ENCODE measurements at places on chromosomes 3 and 15. TPM values are rescaled to one million over a fixed set of nuclear protein-coding genes. Genes with fewer than 3 reads are reported as not detected.

GRCh38 chr3:111801693-111802092 is 57.4 kb upstream of the PHLDB2 start:
- H3K27me3 ChIP-seq: no peaks in the 10 kb centered on the region
- no peaks in the 10 kb centered on the region for H3K36me3 ChIP-seq
- H3K4me3 ChIP-seq: no peak overlapping the region
- peak overlapping the region; percentile 35 for H3K27ac ChIP-seq

Gene HACL1
- 11.2 TPM for total RNA-seq

DNA sequence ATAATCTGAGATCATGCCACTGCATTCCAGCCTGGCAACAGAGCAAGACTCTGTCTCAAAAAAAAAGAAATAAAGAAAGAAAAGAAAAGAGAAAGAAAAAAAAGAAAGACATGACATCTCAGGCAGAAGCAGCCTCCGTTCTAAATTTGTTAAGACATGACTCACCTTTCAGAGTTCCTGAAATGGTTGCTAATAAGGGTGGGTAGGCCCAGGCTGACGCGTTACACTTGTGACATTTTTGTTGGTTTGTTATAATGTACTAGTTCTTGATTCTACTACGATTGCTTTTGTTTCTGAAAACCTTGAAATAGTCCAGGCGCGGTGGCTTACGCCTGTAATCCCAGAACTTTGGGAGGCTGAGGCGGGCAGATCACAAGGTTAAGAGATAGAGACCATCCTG is 21.0 kb downstream of the SLC25A20 start:
- H3K4me3 ChIP-seq: no peak overlapping the region
- no peaks in the 10 kb centered on the region for H3K4me1 ChIP-seq
- peaks cover 35% of the 10 kb centered on the region for H3K36me3 ChIP-seq
- no peaks in the 10 kb centered on the region for H3K27me3 ChIP-seq
- DNase-seq: no peak

DNA sequence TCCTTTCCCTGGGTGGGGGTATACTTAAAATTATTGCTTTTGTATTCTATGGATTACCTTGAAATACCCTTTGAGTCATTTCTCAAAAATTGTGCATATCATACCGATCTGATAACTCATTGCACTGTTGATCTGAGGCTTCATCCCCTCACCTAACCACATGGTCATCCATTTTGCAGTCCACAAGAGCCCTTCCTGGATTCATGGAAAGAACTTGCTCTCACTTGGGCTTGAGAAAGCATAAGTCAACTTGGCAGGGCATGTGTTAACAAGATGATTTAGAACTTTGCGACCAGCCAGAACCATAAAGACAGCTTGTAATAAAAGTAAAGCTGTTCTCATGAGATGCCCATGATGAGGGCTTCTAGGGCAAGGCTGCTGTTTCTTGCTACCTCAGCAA is 22.2 kb downstream of the MME start:
- no peak overlapping the region for H3K27ac ChIP-seq
- H3K4me3 ChIP-seq: no peak overlapping the region
- H3K27me3 ChIP-seq: no peaks in the 10 kb centered on the region
- DNase-seq: no peak
- H3K36me3 ChIP-seq: no peaks in the 10 kb centered on the region
- no peaks in the 10 kb centered on the region for H3K4me1 ChIP-seq

DNA sequence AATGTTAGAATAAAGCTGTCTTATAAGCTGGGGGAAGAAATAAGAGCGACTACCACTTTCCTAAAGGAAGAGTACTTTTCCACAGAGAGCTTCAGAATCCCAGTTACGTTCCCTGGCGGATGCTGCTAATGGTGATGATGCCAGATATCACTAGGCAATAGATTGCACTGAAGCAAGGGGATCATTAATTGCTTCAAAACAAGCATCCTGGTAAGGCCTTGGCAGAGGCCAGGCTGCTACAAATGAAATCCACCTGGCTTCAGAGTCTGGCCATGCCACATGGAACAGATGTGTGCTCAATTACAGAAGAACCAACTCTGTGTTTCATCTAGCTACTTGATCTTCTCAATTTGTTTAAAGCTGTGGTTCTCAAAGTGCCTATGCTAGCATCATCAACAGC is 129.2 kb upstream of the IL12A start:
- peak overlapping the region; percentile 88 for H3K27ac ChIP-seq
- no peaks in the 10 kb centered on the region for H3K36me3 ChIP-seq
- no peak for DNase-seq
- H3K27me3 ChIP-seq: no peaks in the 10 kb centered on the region
- peaks cover 96% of the 10 kb centered on the region for H3K4me1 ChIP-seq

Gene TM6SF1
- 3.2 TPM for total RNA-seq

Gene FAM107A
- 24.6 TPM for total RNA-seq

DNA sequence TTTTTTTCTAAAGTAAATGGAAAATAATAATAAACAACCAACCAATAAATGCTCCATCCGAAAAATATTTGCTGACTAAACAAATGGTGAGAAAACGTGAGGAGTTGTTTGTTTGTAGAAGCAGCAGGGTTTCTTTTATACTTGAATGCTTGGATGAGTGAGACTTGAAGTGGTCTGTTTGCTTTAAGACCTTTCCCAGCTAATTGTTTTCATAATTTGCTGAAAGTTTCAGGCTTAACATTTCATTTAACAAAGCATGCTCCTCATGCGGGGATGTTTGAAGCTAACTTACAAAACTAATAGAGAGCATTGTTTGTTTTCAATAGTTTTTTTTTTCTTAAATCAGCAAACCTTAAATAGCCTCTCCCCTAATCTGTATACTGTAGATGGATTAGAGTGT is 484.6 kb downstream of the ROBO2 start:
- H3K27me3 ChIP-seq: no peaks in the 10 kb centered on the region
- no peak overlapping the region for H3K27ac ChIP-seq

Gene ANKUB1
- not detected for total RNA-seq

GRCh38 chr3:62100282-62100989 is 272.9 kb downstream of the FEZF2 start:
- no peak overlapping the region for H3K4me3 ChIP-seq
- no peaks in the 10 kb centered on the region for H3K27me3 ChIP-seq
- DNase-seq: no peak
- H3K36me3 ChIP-seq: no peaks in the 10 kb centered on the region
- peak overlapping the region; percentile 0 for H3K27ac ChIP-seq
- H3K4me1 ChIP-seq: peaks cover 49% of the 10 kb centered on the region

Gene ILDR1
- not detected for total RNA-seq

- no peak overlapping the region for H3K4me3 ChIP-seq
- H3K4me1 ChIP-seq: peaks cover 13% of the 10 kb centered on the region
- no peak for DNase-seq
- no peak overlapping the region for H3K27ac ChIP-seq
- peaks cover 28% of the 10 kb centered on the region for H3K36me3 ChIP-seq
These were observed 78.1 kb downstream of the LRRFIP2 start for GRCh38 chr3:37096288-37096687.

- H3K36me3 ChIP-seq: no peaks in the 10 kb centered on the region
- no peak overlapping the region for H3K4me3 ChIP-seq
- no peaks in the 10 kb centered on the region for H3K27me3 ChIP-seq
- no peak overlapping the region for H3K27ac ChIP-seq
- H3K4me1 ChIP-seq: no peaks in the 10 kb centered on the region
- no peak for DNase-seq
These were observed 244.6 kb upstream of the WNT5A start for GRCh38 chr3:55731741-55732140.

GRCh38 chr15:49238342-49238741 is 68.3 kb downstream of the GALK2 start:
- peaks cover 20% of the 10 kb centered on the region for H3K4me1 ChIP-seq
- H3K4me3 ChIP-seq: no peak overlapping the region
- no peaks in the 10 kb centered on the region for H3K27me3 ChIP-seq
- no peak for DNase-seq
- peaks cover 4% of the 10 kb centered on the region for H3K36me3 ChIP-seq

- no peak overlapping the region for H3K27ac ChIP-seq
- H3K4me1 ChIP-seq: no peaks in the 10 kb centered on the region
- no peak for DNase-seq
- H3K4me3 ChIP-seq: no peak overlapping the region
These were observed 9.9 kb upstream of the TFDP2 start for GRCh38 chr3:142159083-142159740.

Gene PPP1R14D
- not detected for total RNA-seq

DNA sequence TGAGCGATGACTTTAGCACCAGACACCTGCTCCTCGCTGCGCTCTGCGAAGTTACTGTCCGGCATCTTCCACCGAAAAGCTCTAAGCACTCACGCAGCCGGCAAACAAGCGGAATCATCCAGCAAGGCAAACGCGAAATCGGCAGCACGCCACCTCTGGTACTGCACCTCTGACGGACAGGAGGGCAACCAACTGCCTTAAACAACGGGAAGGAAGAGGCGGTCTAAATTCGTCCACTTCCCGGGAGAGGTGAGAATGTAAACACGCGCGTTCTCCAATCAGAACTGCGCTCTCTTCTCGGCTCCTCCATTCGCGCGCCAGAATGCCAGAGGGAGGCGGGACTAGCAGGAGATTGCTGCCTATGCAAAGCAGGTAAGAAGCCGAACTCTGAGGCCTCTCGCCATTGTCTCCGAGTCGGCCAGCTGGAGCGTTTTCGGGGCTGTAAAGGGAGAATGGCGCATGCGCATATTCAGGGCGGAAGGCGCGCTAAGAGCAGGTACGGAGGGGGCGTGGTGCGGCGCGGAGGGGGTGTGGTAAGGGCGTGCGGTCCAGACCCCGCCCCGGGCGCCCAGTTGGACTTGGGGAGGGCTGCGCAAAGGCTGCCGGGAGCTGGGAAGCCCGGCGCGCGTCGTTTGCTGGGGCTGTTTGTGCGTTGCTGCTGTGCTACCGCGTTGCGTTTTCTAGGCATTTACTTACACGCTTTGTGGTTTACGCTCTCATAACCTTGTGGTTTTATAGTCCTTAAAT is at the start of the genes BTD and HACL1:
Gene BTD (plus strand): TSS at position 347 of the 747 bp plus-strand sequence. CDS start 33,695 bp downstream, outside the sequence.
Gene HACL1 (minus strand): TSS at position 171 of the 747 bp plus-strand sequence. CDS start 106 bp downstream, at position 65.
- H3K4me3 ChIP-seq: peak within 1 kb of the TSS; percentile 82
- no peaks in the 10 kb centered on the region for H3K27me3 ChIP-seq
- peaks cover 6% of the 10 kb centered on the region for H3K4me1 ChIP-seq
- H3K27ac ChIP-seq: peak within 1 kb of the TSS; percentile 83

Gene GPR62
- not detected for total RNA-seq

DNA sequence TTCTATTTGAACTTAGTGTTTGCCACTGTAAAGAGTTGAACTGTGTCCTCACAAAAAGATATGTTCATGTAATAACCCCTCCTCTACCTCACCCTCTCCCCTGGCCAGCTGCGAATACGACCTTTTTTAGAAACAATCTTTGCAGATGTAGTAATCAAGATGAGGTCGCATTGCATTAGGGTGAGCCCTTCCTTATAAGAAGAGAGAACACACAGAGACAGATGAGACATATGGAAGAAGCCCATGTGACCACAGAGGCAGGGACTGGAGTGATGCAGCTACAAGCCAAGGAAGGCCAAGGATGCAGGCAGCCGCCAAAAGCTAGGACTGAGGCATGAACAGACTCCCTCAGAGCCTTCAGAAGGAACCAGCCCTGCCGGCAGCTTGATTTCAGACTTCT is 27.6 kb downstream of the GPR176 start:
- H3K4me1 ChIP-seq: no peaks in the 10 kb centered on the region
- H3K36me3 ChIP-seq: no peaks in the 10 kb centered on the region
- DNase-seq: no peak

DNA sequence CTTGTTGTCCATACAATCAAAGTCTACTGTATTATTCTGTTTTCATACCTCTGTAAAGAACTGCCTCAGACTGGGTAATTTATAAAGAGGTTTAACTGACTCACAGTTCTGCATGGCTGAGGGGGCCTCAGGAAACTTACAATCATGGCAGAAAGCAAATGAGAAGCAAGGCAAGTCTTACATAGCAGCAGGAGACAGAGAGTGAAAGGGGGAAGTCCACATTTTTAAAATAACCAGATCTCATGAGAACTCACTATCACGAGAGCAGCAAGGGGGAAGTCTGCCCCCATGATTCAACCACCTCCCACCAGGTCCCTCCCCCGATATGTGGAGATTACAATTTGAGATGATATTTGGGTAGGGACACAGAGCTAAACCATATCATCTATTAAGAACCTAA is 724.6 kb upstream of the CBLB start:
- DNase-seq: no peak
- no peak overlapping the region for H3K4me3 ChIP-seq
- H3K27me3 ChIP-seq: no peaks in the 10 kb centered on the region

- H3K27ac ChIP-seq: peak overlapping the region; percentile 44
- no peak overlapping the region for H3K4me3 ChIP-seq
- no peaks in the 10 kb centered on the region for H3K27me3 ChIP-seq
- peaks cover 3% of the 10 kb centered on the region for H3K4me1 ChIP-seq
- H3K36me3 ChIP-seq: no peaks in the 10 kb centered on the region
- DNase-seq: no peak
These were observed 25.5 kb upstream of the CP start for GRCh38 chr3:149247008-149247710.

GRCh38 chr15:31392761-31393401 is 66.2 kb downstream of the KLF13 start:
- peak; percentile 70 for DNase-seq
- no peaks in the 10 kb centered on the region for H3K27me3 ChIP-seq
- H3K4me3 ChIP-seq: peak overlapping the region; percentile 73
- no peaks in the 10 kb centered on the region for H3K36me3 ChIP-seq
- peaks cover 20% of the 10 kb centered on the region for H3K4me1 ChIP-seq
- peak overlapping the region; percentile 92 for H3K27ac ChIP-seq

Gene CPN2
- total RNA-seq: 6.0 TPM

DNA sequence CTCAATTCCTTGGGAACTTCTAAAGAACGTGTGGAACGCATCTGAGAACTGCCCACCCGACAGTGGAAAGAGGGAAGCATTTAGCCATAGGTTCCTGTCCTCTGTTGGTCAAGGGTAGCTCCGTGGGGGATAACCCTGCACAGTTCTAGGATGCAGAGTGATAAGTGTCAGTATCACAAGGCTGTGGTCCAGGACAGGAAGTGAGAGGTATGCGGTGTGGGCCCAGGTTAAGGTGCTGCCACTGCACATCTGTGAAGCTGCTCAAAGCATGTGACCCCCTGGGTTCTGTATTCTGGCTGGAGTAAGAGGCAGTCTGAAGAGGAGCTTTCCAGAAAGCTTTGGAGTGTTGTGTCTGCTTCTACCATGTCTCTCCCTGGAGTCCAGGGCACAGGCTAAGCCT is 51.7 kb upstream of the HES1 start:
- H3K36me3 ChIP-seq: no peaks in the 10 kb centered on the region
- peaks cover 15% of the 10 kb centered on the region for H3K4me1 ChIP-seq
- no peak overlapping the region for H3K4me3 ChIP-seq
- DNase-seq: no peak
- no peaks in the 10 kb centered on the region for H3K27me3 ChIP-seq
- H3K27ac ChIP-seq: no peak overlapping the region

DNA sequence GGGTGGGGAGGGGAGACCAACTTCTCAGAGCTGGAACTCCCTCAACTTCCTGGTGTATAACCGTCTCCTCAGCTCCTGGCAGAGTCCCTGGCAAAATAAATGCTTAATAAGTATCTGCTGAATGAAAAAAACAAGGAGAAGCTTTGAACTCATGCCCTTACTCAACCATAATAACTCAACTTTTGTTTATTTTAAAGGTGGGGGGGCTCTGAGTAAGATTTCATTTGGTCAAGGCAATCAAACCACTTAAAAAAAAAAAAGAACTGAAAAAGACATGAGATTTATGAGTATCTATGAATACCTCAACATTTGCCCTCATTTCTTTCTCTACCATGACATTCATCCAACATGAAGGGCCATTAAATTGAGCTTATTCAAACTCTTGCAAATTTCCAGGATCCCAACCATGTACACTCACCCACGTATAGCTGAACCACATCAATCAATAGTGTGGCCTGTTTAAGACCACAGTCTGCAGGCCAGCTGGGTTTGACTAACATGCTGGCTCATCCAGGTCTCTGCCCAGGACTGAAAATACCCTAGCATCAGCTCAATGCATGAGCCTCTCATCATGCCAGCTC is 157.9 kb downstream of the FOXP1 start:
- H3K27me3 ChIP-seq: no peaks in the 10 kb centered on the region
- DNase-seq: no peak
- no peak overlapping the region for H3K27ac ChIP-seq
- no peak overlapping the region for H3K4me3 ChIP-seq
- H3K4me1 ChIP-seq: peaks cover 32% of the 10 kb centered on the region

All from heart left ventricle (tissue), 16 donors.